A172 (cell line): ENCODE measurements at places on chromosomes 11 and 22.

DNA sequence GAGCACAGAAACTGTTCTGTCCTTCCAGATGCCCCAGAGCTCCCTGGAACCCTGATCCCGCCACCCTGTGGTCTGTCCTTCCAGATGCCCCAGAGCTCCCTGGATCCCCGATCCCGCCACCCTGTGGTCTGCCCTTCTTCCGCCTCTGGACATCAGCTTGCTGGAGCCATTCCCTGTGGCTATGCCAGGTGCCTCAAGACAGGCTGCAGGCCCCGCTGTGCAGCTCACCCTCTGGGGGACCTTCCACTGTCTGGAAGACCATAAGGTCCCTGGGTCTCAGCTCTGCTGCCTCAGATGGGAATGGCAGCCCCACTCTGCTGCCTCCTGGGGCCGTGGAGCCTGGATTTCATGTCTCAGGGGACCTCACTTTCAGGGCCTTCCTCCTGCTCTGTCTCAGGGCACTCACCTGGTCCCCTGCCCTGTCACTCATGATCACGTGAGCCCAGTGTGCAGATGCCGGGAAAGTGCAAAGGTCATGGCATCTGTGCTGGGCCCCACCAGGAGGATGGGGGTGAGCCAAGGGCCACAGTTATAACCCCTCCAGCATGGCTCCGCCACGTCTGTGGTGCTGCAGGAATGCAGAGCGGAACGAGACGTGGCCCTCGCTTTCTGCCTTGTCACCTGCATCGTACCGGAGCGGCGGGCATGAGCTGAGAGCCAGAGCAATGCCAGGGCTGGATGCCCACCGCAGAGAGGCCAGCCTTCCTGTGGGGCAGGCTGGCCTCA, 1520.7 kb downstream of the BRD1 start:
- DNase-seq, result no peak

DNA sequence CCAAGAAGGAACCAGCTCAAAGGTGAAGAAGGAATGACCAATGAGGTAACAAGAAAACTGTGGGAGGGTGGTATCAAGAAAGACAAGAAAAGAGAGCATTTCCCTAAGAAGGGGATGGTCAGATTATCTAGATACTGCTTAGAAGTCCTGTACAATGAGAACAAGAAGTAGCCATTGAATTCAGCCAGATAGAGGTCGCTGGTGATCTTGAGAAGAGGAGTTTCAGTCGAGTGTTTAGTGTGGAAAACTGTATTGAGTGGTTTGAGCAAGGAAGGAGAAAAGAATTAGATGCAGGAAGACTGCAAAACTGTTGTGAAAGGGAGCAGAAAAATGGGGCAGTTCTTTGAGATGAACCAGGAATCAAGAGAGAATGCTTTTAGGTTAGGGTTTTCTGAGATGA, 74.6 kb upstream of the FAT3 start:
- DNase-seq, result no peak

- DNase-seq, result no peak
These were observed 39.9 kb upstream of the RAB1B start for GRCh38 chr11:66228521-66228920.

DNA sequence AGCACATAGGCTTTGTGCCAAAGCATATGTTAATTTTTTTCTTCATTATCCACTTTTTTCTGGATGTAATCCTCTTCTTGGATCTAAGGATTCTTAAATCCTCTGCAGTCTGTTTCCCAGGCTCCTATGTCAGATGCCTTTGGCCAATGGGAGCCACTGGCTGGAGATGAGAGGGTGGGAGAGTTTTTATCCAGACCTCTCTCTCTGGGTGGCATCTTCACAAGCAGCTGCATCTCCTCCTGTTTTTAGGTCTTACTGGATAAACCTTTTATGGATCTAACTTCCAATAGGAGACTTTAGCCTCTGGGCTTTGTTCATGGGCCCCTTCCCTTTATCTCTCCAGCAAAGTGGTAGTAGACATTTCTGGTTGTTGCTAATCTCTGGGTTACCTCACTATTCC, 22.4 kb upstream of the MPPED2 start:
- no peak for DNase-seq

DNA sequence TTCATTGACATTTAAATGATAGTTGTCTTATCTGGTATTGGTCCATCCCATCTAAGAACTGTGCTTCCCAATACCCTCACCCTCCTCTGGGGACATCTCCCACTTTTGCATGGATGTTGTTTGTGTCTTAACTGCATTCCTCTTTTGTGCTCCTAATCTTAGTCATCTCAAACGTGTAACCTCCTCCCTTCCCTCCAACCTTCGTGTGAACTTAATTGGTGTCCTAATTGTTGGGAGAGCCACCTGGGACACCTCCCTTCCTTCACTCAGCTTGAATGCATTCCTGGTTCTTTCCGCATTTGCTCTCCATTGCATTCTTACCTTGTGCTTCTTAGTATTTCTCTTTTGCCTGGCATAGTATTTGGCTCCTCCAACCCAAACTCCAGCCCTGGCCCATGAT, 9.8 kb upstream of the ELMOD1 start:
- no peak for DNase-seq

DNA sequence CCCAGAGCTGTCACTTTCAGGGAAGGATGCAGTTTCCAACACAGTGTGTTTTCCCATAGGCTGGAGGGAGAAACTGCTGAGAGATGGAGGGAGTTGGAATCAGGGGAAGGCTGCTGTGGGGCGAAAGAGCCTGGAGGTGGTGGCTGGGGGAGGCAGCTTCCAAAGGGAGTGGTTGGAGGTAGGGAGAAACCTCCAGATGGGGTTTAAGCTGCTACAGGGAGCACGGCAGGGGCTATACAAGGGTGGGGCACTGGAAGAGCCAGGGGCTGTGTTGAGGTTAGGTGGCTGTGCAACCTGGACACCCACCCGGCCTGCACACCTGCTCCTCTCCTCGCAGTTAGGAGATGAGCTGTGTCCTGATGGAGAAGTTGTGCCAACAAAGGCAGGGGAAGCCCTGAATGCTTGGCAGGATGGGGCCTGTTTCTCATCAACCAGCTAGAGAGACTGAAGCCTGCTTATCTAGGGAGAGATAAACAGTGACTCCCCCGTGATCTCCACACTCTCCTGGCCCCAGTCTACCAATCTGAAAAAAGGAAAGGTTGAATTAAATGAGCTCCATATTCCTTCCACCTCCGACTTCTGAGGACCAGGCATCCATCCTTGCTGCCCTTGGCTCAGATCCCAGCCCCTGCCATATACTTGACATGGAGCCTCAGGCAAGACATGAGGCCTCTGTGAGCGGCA, 3.6 kb upstream of the SLCO2B1 start:
- no peak for DNase-seq

GRCh38 chr22:46798366-46799350, 36.2 kb downstream of the TBC1D22A start:
- DNase-seq, result peak; percentile 23

DNA sequence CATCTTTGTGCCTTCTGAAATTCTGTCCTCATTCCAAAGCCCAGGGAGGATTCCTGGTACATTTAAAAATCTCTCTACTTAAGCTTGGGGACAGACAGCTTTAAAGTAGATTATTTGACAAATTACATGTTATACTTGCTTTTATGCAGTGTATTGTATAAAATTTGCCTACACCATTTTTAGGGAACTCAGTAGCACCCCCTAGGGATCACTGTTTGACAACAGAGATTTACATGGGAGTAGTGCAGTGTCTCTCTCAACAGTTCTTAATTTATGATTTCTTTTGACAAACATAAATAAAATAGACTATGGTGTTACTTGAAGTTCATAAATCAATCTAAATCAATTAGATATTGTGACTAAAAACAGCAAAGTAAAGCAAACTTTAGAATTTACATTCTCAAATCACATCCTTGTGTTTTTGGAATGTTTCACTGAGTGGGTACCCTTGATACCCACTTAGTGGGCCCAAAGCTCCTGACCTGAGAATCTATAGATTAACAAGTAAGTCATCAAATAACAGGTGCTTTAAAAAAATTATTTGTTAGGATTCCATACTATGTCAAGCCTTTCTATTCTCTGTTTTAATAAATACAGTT, 428.8 kb downstream of the DYNC2H1 start:
- peak; percentile 25 for DNase-seq

DNA sequence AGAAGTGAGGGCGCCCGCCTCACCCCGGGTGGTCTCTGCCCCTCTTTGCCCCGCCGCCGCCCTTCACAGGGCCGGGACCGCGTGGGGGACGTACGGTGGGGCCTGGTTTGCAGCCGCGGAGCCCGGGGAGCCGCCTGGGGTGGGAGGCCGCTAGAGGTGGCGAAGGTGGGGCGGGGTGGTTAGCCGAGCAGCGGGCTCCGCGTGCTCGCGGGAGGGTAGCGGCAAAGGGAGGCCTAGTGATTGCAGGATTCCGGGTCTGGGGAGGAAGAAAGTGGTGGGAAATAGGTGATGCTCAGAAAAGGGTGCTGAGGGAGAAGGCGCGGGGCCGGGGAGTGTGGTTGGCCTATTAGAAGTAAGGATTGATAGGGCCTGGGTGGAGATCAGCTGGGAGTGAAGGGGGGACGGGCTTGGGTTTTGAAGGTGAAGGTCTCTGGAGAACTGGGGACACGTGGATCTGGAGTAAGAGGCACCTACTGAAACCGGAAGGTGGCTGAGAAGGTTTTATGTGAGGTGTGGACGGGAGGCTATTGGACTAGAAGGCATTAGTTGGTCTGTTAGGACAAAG, 571 bp downstream of the FAR1 start:
- DNase-seq, result peak; percentile 38

GRCh38 chr11:133697161-133697560, 148.2 kb downstream of the SPATA19 start:
- no peak for DNase-seq

DNA sequence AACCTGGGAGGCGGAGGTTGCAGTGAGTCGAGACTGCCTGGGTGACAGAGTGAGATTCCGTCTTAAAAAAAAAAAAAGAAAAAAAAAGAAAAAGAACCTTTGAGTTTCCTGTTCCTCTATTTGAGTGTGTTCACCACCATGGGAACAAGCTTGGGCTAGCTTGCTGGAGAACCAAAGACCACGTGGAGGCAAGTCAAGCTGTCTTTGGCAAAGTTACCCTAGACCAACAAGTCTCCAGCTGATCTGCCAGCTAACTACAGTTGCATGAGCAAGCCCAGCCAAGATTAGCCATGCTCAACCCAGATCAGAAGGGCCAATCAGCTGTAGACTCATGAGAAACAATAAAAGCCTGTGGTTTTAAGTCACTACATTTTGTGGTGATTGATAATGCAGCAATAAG, 29.7 kb downstream of the SLN start:
- DNase-seq, result no peak

- DNase-seq, result no peak
These were observed 51.7 kb upstream of the RTL6 start for GRCh38 chr22:44549701-44550100.

DNA sequence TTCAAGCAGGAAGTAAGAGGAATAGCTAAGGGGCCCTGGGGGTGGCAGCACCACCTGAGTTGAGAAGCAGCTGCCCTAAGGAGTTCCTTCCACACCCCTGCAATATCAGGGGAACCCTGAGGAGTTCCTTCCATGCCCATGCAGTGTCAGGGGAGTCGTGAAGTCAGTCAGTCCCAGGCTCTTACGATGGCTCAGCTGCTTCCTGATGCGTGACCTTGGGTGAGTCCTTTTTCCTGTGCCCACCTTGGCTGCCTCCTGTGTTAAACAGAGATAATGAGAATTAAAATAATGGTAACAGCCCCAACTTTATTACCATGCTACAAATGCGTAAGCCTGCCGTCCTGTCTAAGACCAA, 181.1 kb downstream of the MIAT start:
- no peak for DNase-seq

DNA sequence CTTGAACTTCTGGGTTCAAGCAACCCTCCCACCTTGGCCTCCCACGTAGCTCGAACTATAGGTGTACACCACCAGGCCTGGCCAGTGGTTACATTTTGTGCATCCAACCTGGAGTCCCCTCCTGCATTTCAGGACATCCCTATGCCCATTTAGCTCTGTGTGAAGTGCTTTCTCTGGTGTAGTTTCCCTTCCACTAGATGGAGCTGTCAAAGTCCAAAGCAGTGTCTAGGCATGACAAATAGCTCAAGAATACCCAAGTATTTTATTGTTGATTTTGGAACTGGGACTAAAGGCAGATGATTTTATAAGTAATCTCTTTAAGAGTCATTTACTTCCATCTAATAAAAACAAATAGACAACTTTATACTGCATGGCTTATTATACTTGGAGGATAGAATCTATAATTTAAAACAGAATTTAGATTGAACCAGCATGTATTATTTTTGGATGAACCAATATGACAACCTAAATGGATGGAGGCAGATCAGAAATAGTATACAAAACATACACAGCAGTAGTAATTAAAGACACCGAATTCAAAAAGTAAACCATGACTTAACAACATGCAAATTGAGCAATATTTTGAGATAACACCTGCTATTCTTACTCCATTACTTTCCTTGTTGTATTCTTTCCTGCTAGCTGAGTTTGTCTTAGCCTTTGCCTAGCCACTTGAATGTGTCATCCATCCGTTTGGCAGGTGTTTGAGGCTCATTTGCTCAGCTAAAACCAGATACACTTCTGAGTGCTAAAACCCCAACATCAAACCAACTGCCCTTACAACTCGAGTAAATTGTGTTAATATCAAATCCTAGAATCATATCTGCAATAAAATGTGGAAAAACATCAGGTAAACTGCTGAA, 37.7 kb downstream of the EIF4ENIF1 start:
- peak; percentile 14 for DNase-seq

DNA sequence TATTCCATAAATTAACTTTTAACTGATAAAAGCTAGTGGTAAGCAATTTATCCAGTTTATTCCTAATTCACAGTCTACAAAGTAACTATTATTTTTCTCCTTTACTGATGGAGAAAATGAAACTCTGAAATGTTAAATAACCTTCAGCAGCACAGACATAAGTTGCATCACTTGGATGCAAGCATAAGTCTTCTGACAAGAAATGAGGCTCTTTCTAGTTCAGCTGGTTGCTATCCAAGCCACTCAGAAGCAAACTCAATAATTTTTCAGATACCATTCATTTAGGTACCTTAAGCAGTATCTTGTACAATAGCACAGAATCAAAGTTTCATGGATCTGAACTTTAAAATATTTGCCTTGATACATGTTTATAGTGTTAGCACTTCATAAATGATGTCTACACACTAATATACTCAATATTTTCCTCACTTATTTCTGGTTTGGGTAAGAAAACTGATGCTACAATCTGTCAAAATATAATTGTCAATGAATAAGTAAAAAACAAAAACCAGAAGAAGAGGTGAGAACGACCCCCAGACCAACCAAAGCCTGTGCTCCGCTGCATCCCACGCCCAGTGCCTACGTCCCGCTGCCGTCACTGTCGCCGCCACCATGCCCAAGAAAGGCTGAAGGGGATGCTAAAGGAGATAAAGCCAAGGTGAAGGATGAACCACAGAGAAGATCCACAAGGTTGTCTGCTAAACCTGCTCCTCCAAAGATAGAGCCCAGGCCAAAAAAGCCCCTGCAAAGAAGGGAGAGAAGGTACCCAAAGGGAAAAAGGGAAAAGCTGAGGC, 18.1 kb downstream of the FAM168A start:
- DNase-seq, result no peak

GRCh38 chr11:66017321-66017720, 5.5 kb downstream of the CST6 start:
- no peak for DNase-seq

DNA sequence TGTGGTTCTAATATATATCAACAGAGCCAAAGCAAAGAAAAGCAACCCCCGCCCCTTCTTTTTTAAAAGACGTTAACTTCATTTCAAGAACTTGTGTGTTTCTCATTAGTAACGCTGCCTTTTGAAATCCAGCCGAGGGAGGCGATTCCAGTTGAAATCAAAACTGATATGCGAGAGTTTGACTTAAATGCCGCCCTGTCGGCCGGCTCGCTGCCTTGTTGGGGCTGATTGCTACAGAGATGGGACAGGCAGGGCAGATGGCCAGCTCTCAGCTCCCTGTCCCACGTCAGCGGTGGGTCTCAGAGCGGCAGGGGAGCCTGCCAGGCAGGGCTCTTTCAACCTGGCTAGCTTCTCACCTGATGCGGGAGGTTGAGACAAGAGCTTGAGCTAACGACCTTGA, 51.9 kb upstream of the ALX4 start:
- no peak for DNase-seq
